Fibroblast of lung (primary cell): ENCODE measurements at places on chromosomes 12 and 14. TPM values are rescaled to one million over a fixed set of nuclear protein-coding genes. Genes with fewer than 3 reads are reported as not detected.

The KRT85 gene
- not detected in 2 replicates for total RNA-seq

The TDRD9 gene
- total RNA-seq: 0.50 and 1.0 TPM in 2 replicates

- peak; percentile 93 for DNase-seq
Measured at GRCh38 chr12:14256555-14257169, 108.8 kb upstream of the ATF7IP start.

The RIPK3 gene
- total RNA-seq: 0.26 and 0.33 TPM in 2 replicates

DNA sequence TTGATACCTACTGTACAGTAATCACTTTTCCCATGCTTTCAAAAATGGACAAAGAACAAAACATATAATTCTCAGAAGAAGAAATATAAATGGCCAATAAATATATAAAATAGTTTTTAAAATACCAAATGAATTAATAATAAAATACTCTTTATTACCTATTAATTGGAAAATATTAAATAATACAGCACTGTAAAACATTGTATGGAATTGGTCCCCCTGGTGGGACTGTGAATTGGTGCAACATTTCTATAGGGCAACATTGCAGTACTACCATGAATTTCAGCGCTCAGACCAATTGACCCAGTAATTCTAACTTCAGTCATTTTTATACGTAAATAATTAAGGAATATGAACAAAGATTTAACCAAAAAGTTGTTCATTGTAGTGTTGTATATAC is 162.6 kb downstream of the PELI2 start:
- peak; percentile 5 for DNase-seq

- no peak for DNase-seq
Measured at GRCh38 chr14:64861916-64862315, 17.8 kb downstream of the SPTB start.

The AVPR1A gene
- total RNA-seq: not detected in 2 replicates

GRCh38 chr14:95157048-95157326 is 342 bp downstream of the DICER1 start:
- DNase-seq: no peak

DNA sequence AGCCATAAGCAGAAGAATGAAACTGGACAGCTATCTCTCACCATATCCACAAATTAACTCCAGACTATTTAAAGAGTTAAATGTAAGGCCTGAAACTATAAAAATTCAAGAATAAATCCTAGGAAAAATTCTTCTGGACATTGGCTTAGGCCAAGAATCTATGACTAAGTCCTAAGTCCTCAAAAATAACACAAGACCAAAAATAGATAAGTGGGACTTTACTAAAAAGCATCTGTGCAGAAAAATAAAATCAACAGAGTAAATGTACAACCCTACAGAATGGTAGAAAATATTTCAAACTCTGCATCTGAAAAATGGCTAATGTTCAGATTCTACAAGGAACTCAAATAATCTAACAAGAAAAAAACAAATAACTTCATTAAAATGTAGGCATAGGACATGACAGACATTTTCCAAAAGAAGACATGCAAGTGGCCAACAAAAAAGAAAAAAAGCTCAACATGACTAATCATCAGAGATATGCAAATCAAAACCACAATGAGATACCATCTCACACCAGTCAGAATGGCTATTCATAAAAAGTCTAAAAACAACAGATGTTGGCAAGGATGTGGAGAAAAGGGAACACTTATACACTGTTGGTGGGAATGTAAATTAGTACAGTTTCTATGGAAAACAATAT is 61.0 kb upstream of the PPFIA2 start:
- no peak for DNase-seq

DNA sequence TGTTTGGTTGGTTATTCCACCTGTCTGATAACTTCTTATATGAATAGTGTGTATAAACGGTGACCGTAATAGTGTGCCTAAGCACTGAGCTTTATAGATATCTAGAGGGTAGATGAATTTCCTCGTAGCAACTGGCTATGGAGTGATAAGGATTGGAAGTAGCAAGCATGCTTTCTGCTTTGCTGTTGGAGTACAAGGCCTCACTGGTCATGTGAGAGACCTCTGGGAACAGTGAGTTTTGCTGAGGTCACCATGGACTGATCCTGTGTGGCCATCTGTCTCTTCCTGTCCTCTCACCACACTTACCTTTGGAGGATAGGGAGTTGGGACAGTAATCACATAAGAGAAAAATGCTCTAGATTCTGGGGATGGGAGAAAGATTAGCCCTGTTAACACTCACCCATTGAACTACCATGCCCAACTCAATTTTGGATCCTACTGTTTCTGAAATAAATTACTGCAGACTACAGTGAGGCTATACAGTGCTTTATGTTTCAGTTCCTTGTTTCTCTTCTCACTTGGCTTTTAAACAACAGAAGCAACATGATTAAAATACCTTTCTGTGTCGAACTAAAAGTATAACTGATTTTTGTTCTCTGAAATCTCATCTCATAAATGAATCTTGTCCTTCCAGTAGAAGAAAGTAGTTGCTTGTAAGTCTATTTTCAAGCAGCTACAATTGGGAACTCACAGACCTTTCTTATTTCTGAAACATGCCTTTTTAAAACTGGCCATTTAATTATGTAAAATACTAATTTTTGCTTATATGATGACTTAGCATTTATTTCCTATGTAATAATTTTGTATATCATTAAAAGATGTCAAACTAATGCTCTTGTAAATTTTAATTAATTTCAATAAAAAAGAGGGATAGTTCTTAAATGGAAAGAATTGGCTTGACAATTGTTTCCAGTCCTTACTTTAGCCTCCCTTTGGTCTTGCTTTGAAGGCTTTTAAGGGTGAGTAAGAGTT is 8.3 kb downstream of the TMX1 start:
- no peak for DNase-seq

The CLEC4A gene
- 0.26 and 0.33 TPM in 2 replicates for total RNA-seq

GRCh38 chr12:103751600-103751999 is 89.4 kb downstream of the NT5DC3 start:
- DNase-seq: peak; percentile 14

DNA sequence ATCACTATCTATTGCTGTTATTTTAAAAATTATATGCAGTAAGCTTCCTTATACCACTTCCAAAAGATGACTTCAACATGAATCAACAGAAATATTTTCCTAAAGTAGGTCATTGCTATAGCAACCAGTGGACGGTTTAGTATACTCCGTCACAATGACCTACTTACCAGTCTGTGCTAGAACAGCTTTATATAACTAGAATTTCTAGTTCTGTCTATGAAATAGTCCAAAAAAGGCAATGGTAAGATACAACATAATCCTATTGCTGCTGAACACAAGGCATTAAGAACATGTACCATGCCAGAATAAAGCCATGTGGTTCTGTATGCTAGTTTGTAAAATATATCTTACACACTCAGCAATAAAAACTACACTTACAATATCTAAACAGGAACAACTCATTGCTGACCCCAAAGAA is 40.7 kb upstream of the MTERF2 start:
- peak; percentile 96 for DNase-seq
